ENCODE measurements at places on chromosomes 4 and X.

DNA sequence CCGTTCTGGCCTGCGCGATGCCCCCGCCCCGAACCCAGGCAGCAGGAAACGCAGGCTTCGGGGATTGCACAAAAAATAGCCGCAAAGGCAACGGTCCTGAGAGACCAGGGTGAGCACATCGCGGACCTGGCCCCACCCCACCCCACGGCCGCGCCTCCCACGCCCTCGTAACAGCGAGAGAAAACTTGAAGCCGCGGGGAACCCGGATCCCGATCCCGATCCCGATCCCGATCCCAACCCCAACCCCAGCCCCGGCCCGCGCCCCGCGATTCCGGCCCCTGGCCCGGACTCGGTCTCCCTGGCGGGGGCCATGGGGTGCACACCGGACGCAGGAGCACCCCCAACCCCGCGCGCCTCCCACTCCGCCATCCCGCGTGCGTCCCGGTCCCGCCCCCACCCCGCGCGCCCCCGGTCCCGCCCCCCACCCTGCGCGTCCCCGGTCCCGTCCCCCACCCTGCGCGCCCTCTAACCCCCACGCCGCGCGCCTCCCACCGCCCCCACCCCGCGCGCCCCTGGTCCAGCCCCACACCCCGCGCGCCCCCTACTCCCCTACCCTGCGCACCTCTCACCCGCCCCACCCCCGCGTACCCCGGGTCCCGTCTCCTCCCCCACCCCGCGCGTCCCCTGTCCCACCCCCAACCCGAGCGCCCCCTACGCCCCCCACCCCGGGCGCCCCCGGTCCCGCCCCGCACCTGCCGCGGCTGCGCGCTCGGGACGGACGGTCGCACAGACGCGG lies 29.0 kb downstream of the NOP14 start:
- DNase-seq = no peak

- no peak for DNase-seq
Observed at GRCh38 chr4:149719806-149720205, 95.8 kb downstream of the IQCM start.

GRCh38 chrX:74232859-74233258 lies 71.1 kb upstream of the ZCCHC13 start:
- no peak for DNase-seq

DNA sequence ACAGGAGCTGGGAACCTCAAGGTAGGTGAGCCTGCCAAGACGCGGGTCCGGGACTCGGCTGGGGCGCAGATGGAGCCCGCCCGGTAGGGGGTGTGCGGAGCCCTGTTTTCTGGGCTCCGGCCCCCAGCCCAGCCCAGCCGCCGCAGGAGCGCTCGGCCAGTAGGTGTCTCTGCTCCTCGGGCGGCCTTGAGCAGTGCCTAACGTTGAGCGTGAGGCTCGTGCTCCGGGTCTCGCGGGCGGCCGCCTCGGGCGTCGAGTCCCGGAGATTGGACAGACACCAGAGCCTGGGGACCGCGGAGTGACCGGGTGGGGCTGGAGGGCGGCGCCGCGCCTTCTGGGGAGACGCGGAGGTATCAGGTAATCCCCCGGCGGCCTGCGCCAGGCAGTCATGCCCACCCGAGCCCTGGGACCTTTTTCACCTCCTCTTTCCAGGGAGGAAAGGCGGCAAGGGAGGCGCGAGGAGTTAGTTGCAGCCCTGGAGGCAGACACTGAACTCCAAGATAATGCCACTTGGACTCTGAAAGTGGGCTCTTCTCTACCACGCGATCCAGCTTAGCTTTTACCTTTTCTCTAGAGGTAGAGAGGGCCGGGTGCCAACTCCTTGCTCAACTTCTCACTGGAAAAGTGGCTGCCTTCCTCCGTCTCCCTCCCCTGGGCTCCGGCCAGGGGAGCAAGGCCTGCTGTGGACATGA lies 14.5 kb upstream of the FGG start:
- peak; percentile 84 for DNase-seq

DNA sequence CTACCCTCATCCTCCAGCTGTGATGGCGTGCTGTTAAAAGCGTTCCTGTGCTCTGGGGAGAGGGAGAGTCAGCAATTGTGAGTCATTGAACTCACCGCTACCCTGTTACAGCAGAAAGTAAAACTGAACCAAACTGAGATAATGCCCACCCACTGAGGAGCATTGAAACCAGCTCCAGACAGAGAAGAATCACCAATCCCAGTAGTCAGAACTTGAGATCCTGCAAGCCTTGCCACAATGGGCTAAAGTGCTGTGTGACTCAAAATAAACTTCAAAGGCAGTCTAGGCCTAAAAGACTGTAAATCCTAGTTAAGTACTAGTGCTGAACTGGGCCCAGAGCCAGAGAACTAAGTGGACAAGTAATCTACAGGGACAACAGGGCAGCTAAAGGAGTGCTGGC lies 1394.2 kb upstream of the DIAPH2 start:
- DNase-seq = no peak

DNA sequence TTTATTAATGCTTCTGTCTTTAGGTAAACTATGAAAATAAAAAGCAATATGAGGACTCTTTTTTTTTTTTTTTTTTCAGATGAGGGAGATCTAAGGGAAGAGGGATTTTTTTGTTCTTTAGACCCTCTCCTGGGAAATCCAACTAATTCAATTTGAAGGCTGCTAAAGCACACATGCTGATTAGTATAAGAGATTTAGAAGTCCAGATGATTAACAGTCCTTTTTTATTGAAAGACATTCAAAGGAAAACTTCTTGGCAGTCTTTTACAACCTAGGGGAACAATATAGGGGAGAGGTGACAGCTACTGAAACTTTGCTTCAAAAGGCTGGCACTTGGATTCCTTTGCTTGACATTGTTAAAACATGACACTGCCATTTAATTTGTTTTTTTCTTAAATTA lies 602.5 kb downstream of the RAPGEF2 start:
- DNase-seq = no peak

DNA sequence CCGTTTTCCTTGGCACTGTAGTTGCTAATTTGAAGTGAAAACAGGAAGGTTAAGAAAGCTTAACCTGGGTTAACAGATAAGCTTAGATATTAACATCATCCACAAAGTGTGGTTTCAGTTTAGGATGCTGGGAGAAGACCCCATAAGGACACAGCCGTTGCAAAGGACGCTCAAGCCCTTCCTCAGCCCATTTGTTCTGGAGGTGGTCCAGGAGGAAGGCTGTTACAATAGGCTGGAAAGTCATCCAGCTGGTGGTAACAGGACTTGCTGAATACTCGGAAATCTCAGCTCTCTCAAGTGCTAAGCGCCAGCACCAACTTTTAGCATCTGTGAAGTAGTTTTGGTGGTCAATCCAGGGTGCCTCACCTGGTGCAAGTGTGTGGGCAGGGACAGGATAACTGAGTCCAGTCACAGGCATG lies 14.2 kb downstream of the CHST7 start:
- DNase-seq = no peak

GRCh38 chr4:10171055-10171454 lies 54.5 kb upstream of the WDR1 start:
- no peak for DNase-seq

- no peak for DNase-seq
Observed at GRCh38 chrX:111355523-111356115, 56.4 kb downstream of the DCX start.

DNA sequence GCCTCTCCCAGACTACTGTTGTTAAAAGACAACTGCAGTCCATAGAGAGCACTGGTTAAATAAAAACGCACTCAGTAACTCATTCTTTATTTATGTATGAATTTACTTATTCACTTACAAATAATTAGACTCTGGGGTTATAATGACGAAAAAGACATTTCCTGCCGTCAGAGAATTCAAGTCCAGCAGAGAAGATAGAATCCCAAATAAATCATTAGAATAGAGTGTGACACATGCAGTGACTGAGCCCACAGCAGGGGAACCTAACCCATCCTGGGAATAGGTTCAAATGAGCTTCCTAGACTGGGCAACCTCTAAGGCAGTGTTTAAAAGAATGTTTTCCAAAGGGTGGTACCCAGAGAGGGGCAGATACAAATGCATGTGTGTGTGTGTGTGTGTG lies 53.9 kb downstream of the FGFBP1 start:
- no peak for DNase-seq

GRCh38 chr4:128840711-128841318 lies 31.3 kb downstream of the JADE1 start:
- no peak for DNase-seq

- DNase-seq = no peak
Observed at GRCh38 chr4:10460313-10461047, 3.3 kb upstream of the ZNF518B start.

DNA sequence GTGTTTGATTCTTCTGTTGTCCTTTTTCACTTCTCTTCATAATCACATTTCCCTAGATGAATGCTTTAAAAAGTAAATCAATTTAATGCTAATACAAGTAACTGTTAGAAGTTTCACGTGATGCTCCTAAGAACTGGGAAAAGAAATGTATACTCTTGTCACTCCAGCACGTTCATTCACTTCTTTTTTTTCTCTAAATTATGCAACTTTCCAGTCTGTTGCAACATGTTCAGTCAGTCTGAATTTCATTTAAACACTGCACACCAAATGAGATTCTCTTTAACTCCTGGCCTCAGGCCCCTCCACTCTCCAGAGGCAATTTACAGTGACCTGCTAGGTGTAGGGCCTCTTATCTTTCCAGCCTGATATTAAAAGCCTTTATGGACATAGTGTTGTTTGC lies 321.9 kb downstream of the HS3ST1 start:
- no peak for DNase-seq

DNA sequence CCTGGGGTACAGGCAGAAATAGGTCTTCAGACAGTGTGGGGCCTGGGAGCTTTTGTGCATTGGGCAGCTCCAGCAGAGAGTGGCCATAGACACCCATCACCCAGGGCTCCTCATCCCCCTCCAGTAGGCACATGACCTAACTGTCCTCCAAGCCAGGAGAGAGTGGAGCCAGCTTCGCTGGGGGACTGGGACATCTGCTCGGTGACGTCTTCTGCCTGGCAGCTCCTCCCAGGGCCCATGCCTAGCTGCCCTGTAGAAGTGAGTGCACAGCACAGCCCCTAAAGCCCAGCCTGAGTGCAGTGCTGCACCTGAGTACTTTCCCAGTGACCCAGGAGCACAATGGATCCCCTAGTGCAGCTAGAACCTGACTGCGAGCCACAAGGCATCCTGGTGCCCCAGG lies 279.7 kb upstream of the SLC7A11 start:
- no peak for DNase-seq

GRCh38 chr4:175947117-175947722 lies 118.4 kb upstream of the WDR17 start:
- no peak for DNase-seq

DNA sequence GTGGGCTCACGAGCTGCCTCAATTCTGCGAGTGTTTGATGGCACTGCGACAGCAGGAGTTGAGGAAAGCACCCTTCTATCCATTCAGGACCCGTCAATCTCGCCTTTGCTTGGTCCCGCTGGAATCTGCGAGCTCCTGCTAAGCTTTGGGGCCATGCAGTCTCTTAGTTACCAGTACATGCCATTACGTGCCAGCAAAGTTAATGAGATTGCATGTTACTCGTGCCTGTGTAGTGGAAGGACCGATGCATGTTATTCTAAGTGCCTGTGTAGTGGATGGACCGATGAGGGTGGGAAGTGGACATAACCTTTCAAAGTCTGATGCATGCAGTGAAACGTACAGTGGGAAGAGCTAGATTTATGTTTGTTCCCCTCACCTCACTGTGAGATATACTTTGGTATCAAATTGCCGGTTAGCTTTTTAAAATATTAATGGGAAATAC lies 569 bp downstream of the RPS3A start:
- DNase-seq = no peak

GRCh38 chr4:8461086-8461485 lies 20.5 kb downstream of the TRMT44 start:
- DNase-seq = no peak

DNA sequence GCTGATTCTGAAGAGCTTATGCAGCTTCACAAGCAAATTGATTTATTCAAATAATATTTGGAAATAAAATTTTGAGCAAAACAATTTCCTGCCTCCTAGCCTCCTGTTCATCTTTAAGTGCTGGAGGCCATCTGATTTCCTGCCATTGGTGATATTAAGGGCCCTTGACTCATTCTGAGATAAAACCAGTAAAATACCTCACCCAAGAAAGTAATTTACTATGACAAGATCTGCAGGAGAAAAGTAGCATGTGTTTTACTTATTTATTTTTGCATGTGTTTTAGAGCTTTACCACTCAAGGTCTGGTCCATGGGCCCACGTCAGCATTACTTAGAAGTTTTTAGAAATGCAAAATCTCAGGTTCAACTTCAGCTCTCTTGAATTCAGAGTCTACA lies 67.7 kb downstream of the DCLK2 start:
- DNase-seq = no peak

- no peak for DNase-seq
Observed at GRCh38 chrX:15418707-15419181, 34.5 kb upstream of the VEGFD start.

DNA sequence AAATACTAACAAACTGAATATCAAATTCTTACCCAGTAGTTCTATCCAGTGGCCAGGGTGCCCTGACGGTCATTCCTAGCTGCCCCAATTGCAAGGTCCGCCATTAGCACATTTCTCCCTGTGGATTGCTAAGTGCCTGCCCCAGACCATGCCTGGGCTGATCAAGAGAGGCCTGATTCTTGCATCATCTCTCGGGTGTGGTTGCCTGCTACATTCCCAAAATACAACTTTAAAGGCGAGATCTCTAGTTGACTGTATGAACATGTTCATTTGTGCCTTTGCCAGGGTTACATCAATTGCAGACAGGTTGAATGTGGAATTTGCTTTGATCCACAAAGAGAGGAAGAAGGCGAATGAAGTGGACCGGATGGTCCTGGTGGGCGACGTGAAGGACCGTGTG lies 28.0 kb downstream of the PRPS2 start:
- no peak for DNase-seq

DNA sequence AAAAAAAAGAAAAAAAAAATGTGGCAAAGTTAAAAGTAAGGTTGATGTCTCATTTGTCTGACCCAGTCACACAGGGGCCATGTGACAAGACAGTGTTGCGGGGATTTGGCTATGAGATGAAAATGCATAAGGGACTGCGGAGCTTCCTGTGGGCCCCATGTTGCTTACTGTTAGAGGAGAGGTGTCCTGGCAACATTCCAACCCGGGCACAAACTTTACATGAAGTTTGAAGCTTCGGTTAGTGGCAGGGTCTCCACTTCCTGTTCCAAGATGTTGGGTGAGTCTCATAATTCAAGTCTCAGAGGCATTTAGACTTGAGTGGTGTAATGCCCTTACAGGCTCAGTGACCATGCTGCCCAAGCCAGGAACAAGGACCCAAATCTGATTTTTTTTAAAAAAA lies 111.3 kb downstream of the MAML3 start:
- DNase-seq = no peak

DNA sequence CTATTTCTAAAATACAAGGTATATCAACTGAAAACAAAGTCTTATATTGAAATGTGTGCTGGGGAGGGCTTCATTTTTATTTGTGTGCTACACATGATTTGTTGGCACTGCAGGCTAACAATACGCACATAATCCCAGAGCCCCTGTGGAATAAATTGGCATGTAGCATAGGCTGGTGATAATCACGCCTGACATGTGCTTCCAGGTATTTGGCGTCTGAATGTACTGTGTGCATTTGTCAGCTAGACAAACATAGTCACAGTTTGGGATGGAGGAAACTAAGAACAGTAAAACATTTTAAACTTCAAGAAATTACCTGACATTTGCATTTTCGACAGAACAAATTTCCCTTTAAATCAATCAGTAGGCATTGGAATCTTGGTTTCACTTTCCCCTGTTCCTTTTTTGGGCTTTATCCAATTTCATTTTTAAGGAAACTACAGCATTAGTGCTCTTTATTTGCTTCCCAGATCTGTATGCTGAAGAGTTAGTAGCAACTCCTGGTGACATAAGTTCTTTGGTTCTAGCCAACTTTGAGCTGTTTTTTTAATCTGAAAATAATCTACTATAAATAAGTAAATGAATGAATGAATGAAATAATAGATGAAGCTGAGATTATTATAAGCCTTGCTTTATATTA lies 472.3 kb downstream of the PDHA2 start:
- DNase-seq = no peak
